ENCODE measurements at places on chromosomes 2 and 18.

DNA sequence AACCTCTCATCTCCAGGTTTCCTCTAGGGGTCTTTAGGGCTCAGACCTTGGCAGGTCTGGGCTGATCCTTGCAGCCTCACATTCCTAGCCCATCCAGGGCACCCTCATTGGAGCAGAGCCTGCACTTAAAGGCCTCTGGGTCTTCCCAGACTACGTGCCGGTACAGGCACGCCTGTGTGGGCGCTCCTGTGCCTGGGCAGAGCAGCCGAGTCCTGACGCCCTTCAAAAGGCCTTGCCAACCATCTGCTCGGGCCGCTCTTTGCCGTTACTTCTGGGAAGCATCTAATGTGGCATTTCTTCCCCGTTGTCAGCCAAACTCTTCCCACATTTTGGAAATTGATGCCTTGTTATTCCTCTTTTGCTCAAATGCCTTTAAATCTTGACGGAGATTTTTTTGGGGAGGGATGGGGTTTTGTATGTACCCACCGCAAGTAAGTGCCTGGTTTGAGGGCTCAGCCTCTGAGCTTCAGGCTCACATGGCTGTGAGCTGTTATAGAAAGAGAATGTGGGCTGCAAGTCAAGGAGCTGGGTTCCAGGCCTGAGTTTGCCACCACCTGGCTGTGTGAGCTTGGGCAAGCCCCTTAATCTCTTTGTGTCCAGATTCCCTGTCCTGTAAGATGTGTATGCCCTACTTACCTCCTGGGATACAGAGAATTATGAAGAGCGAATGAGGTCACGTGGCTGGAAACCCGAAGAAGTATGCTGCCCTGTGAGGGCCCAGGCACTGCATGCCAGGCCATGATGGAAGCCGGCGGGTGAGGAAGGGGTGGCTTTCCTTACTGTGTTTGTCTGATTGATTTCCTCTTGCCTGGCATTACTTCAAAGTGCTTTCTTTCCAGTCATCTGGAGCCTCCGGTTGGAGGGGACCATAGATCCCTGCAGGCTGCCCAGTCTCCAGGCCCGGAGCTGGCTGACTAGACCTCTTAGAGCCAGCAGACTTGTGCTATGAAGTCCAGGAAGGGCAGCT lies 20.6 kb downstream of the EHD3 start:
- no peak for DNase-seq

GRCh38 chr2:137093116-137093515 lies 327.8 kb downstream of the THSD7B start:
- no peak for DNase-seq

DNA sequence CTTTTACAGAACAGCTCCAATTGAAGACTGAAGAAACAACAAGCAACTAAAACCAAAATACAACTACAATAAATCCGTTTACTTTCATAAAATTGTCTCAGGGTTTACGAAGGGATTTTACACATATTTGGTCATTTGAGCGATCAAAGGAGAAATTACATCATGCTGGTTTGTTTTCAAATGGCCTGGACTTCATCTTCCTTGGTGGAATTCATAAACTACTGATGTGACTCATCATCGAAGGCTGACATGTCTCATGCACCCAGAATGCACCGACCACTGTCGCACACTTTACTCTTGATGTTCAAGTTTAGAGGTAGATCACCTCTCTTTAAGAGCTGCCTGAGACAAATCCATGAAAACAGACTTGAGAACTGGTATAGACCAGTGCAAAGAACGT lies 25.6 kb upstream of the PMAIP1 start:
- DNase-seq = no peak

- DNase-seq = no peak
Measured at GRCh38 chr2:20672201-20672951, 5.4 kb downstream of the GDF7 start.

DNA sequence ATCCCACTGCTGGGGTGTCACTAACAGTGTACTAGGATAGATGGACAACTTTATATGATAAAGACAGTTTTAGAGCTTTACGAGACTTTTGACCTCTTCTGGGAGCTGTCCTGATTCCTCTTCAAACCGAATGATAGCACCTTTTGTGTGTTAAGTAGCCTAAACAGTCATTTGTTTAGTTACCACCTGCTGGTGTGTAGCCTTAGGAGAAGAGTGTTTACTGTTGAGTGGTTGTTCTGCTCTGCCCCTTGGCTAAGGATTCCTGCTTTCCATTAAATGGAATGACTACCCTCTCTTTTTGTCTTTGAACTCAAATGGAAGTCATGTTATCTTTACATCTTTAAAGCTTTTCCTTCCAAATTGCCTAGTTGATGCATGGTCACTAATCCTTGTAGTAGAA lies 28.0 kb upstream of the MGAT5 start:
- DNase-seq = no peak

GRCh38 chr18:6949800-6950586 lies 167.6 kb downstream of the LAMA1 start:
- DNase-seq = no peak

DNA sequence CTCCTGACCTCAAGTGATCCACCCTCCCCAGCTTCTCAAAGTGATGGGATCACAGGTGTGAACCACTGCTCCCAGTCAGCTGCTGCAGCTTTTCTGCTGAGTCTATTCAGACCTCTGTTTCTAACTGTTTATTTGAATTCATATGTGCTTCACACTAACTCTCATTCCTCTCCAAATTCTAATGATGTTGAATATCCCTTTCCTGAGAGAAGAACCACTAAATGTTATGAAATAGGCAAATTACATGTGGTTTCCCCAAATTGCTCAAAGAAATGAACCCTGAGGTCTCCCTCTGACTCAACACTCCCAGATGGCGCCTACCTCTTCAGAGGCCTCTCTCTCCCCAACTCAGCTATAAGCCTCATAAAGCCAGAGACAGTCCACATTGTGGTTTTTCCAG lies 98.6 kb downstream of the IRS1 start:
- no peak for DNase-seq

- DNase-seq = no peak
Measured at GRCh38 chr2:238939521-238940403, 91.9 kb downstream of the TWIST2 start.
